ENCODE measurements at places on chromosomes 6 and 20. TPM values are rescaled to one million over a fixed set of nuclear protein-coding genes. Genes with fewer than 3 reads are reported as not detected.

Gene DDX43
- total RNA-seq: 2.6 TPM

GRCh38 chr20:62238569-62239277, 402 bp downstream of the OSBPL2 start:
- DNase-seq: peak; percentile 45

DNA sequence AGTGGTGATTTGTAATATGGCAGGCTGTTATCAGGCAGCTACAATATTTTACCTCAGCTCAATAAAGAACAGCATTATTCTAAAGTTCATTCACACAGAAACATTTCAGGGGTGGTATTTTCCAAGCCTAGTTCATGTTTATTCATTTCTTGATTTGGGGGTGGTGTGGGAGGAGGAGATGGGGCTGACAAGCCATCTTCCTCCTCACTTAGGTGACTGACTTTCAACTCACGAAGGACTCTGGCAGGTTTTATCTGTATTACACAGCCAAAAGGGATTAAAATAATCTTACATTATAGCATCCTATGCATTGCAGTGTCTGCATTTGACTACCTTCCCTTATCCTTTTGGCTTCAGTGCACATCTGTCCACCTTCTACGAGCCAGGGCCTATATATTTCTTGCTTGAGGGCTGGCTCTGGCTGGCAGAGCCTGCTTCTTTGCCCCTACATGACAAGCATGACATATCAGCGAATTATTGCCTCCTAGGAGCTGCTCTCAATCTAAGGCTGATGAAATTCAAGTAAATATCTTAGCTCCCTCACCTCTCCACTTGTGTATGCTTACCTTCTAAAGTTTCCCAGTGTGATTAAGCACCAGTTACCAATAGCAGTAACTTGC, 20.0 kb downstream of the KHDRBS2 start:
- no peak for DNase-seq

DNA sequence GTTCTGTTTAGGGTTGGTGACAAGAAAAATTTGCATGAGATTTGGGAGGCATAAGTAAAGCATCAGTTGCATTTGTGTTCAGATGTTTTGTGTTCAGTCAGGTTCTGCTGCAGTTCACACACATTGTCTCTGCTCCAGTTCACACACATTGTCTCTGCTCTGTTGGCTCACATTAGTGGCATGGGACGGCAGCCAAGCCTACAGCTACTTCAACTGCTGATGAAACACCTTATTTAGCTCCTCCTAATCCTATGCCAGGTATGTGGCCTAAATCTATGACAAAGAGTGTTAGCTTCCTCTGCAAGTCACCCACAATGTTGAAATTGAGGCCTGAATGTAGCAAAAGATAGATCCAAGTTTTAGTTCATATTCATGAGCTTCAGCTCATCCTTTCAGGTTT, 278.1 kb upstream of the SYNCRIP start:
- no peak for DNase-seq

Gene CLDN20
- not detected for total RNA-seq

GRCh38 chr6:118720125-118720473, 68.7 kb upstream of the CEP85L start:
- DNase-seq: no peak

GRCh38 chr6:83216806-83217205, 23.6 kb downstream of the RWDD2A start:
- no peak for DNase-seq

All from B cell (primary cell).